ENCODE measurements at places on chromosomes 13 and 19. TPM values are rescaled to one million over a fixed set of nuclear protein-coding genes. Genes with fewer than 3 reads are reported as not detected.

Gene ZNF132
- polyA plus RNA-seq = 1.3 TPM

Gene TSEN34
- 84.1 TPM for polyA plus RNA-seq

Gene CAPN12
- 3.0 TPM for polyA plus RNA-seq

Gene GJB2
- polyA plus RNA-seq = not detected

Gene WDR62
- polyA plus RNA-seq = 5.0 TPM
